ENCODE measurements at places on chromosomes 2 and 18. TPM values are rescaled to one million over a fixed set of nuclear protein-coding genes. Genes with fewer than 3 reads are reported as not detected.

DNA sequence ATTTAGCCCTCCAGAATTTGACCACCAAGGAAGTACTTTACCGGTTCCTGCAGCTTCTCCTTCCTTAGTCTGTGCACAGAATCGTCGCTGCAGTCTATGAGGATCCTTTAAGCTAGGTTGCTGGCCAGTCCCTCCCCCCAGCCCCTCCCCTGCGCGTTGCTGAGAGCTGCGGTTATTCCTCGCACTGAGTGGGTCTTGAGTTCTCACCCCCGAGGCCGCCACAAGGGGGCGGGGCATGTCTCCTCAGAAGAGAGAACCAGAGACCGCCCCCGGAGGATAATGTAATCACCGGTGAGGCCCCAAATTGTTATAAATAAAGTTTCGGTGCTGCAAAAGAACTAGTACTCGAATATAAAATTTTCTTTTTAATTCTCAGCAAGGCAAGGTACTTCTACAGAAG lies 1184.9 kb upstream of the CDH2 start:
- no peaks in the 10 kb centered on the region for H3K36me3 ChIP-seq
- H3K27ac ChIP-seq = no peak overlapping the region
- no peaks in the 10 kb centered on the region for H3K27me3 ChIP-seq
- DNase-seq = no peak

DNA sequence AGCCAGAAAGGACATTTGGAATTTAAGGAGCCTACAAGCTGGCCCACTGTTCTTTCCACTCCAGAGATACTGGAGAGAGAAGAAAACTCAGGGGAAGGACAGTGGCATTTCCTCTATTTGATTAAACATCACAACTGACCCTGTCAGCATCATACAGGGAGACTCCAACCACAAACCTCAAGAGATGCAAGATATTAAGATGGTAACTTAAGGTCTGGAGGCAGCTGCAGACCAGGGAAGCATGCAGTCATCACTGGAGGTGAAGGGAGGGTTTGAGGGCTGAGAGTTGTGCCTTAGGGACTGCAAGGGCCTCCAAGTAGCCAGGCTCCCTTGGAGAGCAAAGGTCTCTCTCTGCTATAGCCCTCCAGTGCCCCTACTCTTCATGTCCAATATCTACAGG lies 67.4 kb downstream of the RNF152 start:
- H3K27me3 ChIP-seq = no peaks in the 10 kb centered on the region
- DNase-seq = no peak
- H3K4me3 ChIP-seq = no peak overlapping the region
- H3K4me1 ChIP-seq = peaks cover 3% of the 10 kb centered on the region
- H3K27ac ChIP-seq = no peak overlapping the region

DNA sequence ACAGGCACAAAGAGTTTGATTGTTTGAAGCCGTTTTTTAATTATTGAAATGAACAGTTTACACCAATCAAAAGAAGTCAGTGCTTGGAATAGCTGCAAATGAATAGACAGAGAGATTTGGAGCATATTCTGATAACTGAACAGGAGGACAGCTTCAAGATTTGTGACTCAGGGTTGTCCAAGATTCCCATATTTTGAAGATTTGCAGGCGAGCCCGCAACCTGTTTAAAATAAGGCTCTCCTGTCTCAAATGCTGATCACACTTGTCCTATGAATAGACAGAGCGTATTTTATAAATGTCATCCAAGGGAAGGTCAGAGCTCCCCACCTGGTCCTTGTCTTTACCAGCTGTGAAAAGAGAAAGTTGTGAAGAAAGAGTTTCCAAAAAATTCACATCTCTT lies 198.7 kb downstream of the RNF144A start:
- H3K27ac ChIP-seq = no peak overlapping the region
- no peak overlapping the region for H3K4me3 ChIP-seq

DNA sequence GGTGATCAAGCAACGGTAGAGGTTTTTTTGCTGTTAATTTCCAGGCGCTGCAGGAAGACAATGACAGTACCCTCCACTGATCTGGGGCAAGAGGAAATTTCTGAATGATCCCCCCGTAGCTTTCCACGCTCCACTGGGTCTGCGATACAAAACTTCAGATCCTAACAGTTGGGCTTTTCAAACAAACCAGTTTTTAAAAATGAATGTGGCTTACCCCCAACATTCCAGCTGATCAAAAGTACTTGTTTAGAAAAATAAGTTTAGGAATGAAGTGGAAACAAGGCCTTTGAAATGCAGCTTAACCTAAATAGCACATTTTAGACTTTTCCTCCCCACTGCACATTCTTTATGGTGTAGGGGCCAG lies 5.7 kb downstream of the ZFP36L2 start:
- H3K4me1 ChIP-seq = peaks cover 69% of the 10 kb centered on the region
- H3K27me3 ChIP-seq = no peaks in the 10 kb centered on the region
- peaks cover 35% of the 10 kb centered on the region for H3K36me3 ChIP-seq
- DNase-seq = no peak

TPO gene
- total RNA-seq = 0.08 TPM

DCC gene
- not detected for total RNA-seq

LANCL1 gene
- total RNA-seq = 27.4 TPM
